ENCODE measurements at places on chromosomes 5 and 9.

GRCh38 chr5:78108564-78108963 lies 185.9 kb downstream of the AP3B1 start:
- DNase-seq: no peak

- DNase-seq: no peak
These were observed 193.4 kb upstream of the WWC1 start for GRCh38 chr5:168097876-168098653.

GRCh38 chr5:135429301-135430134 lies 17.6 kb downstream of the DCANP1 start:
- DNase-seq: no peak

DNA sequence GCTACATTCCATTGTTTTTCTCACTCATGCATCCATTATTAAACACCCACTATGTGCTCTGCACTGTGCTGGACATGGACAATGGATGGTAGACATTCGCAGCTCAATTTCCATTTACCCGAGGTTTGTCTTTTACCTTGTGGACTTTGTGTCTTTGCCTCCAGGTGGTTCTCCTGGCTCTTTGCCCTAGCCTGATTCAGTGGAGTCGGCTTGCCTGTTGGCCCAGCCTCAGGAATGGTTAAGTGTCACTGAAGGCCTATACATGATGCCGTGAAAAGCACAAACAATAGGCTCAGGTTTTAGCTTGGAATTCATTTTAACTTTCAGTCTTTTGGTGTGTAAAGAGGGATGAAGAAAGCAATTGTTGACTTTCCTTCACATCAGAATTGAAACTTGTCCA lies 16.5 kb upstream of the DMRT3 start:
- DNase-seq: no peak

DNA sequence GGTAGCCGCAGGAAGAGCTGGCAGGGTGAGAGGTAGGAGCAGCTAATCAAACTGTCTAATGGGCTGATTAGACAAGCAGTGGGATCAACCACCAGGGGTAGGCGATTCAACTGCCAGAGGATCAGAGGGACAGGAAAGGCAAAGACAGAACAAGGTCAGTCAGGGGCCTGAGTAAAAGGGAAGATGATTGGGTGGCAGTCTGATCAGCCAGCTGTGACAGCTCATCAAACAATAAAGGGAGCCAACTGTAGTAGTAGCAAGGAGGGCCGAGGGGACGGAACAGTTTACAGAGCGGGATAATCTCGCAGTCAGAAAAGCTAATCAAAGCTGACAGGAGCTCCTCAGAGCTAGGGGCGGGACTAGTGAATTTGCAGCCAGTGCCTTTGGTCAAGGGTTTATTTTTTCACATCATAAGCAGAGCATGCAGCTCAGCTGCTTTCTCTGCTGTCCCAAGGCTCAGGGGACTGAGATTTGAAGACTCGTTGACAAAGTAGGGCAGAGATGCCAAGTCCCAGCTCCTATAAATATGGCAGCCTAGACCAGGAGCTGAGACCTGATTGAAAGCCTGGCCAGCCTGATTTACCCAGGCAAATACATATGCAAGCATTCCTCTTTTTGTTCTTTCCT lies 418.2 kb downstream of the GABRG2 start:
- DNase-seq: no peak

DNA sequence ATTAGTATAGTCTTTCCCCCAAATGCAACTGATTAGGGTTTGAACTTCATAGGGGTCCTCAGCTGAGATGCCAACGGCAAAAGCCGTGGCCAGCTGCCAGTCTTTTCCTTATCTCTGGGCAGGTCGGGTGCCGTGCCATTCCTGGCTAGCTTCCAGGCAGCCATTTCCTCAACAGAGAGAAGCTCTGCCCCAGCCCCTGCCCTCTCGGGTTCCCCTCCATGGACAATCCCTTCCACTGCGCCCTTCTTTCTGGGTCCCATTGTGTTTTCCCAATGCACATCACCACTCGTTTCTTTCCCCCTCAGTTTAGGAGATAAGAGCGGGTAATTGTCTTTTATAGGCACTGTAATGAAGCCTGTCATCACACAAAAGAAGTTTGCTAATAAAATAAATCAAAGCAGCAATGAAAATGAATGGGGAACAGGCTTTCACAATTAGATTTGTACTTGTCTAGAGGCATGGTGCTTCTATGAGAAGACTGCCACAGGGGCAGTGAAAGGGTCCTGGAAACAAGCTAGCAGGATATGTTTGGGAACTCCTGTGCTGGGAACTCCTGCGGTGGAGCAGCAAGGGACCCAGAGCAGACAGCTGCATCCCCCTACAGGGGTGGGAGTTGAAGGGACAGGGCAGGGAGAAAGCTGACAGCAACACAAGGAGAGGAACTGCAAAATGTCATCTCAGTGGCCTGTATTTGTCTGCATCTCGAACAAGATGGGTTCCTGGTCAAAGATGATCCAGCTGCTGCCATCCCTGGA lies 48.0 kb upstream of the SAP30L start:
- DNase-seq: no peak

GRCh38 chr9:124869986-124870560 lies 8.1 kb downstream of the ARPC5L start:
- peak; percentile 85 for DNase-seq

DNA sequence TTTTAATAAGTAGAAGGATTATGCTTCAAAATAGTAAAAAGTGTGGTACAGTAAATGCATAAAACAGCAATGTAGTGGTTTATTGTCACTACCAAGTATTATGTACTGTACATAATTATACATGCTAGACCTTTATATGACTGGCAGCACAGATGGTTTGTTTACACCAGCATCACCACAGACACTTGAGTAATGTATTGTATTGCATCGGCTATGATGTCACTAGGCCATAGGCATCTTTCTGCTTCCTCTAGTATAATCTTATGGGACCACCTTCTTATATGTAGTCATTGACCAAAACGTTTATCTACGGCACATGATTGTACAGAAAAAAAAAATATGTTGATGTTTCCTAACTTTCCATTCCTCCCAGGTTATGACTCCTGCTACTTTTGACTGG lies 31.9 kb upstream of the SSBP2 start:
- DNase-seq: no peak

- DNase-seq: no peak
These were observed 459.1 kb downstream of the EBF1 start for GRCh38 chr5:158640593-158640980.

GRCh38 chr9:81424431-81424830 lies 264.9 kb downstream of the TLE1 start:
- no peak for DNase-seq

DNA sequence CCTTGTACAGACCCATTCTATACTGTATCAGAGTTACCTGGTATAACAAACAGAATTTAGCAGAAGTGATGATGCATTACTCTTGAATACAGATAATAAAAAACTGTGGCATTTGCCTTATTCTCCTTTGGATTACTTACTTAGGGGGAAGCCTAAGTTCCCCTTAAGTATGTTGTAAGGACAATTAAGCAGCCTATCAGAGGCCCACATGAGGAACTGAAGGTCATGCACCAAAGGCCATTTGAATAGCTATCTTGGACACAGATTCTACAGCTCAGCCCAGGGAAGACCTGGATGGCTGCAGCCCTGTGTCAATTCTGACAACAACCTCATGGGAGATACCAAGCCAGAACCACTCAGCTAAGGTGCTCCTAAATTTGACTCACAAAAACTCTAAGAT lies 125.2 kb downstream of the RAPGEF6 start:
- no peak for DNase-seq

GRCh38 chr9:135388530-135388929 lies 91.1 kb upstream of the PPP1R26 start:
- no peak for DNase-seq

DNA sequence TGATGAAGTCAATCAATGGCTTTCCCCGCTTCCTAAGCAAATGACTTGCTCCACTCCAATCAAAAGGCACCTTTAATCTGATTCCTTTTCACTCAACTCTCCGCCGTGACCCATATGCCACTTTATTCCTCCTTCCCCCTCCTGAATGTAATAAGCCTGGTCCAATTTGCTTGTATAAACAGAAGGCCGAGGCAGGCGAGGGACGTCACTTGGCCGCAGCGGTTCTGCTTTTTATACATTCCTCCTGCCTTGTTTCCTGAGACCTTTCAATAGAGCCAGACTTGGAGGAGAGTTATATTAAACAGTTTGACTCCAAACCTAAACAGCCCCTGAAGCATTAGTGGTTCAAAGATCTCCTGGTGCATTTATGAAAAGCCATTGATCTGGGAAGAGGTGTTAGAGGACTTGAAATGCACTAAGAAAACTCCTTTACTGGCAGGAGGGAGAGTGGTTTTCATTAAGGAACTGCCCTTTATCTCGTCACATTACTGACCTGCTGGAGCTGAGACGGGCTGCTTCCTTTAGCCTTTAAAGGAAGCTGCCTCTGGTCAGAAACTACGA lies 273.4 kb downstream of the SLIT3 start:
- no peak for DNase-seq

DNA sequence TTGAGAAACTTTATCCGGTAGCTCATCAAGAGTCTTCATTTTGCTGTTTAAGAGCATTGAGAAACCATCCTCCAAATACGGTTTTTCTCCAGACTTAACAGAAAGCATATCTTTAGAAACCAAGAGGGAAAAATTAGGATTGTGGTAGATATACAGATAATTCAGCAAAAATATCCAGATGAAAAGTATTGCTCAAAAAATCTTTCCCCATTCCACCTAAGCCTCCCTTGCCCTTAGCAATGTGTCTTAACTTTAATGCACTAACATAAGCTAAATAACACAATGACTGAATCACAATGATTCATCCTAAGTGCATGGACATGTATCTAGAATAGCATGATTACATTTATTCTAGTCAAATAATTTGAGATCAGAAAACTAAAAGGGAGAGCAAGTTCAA lies 130.3 kb upstream of the TARS1 start:
- no peak for DNase-seq

GRCh38 chr5:135829681-135830383 lies 4.6 kb upstream of the SLC25A48 start:
- DNase-seq: no peak

DNA sequence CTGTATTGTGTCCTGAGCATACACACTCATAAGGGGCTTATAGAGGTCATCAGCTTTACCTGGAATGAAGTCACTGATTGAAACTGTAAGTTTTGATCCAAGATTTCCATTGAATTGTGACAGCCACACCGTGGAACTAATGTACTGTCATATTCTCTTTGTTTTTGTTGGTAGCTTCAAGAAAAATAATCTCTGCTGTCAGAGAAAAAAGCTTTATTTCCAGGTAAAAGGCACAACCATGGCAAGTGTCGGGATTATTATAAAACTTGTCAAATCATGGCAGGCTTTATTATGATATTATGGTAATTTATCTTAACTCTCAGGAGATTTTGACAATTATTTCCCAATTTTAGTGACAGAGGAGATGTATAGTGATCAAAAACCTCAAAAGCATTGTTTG lies 191.2 kb downstream of the FAM170A start:
- DNase-seq: no peak

- DNase-seq: no peak
These were observed 243.3 kb upstream of the VLDLR start for GRCh38 chr9:2378266-2378665.

Measured in CD4-positive, alpha-beta T cell treated with Interleukin-17A for 4 hours (primary cell).